T-helper 1 cell (primary cell): ENCODE measurements at places on chromosomes 12 and 14.
A peak's percentile ranks its signal among the peaks of the same experiment; 100 is the strongest.

GRCh38 chr14:105138021-105138541, 30.5 kb downstream of the JAG2 start:
- DNase-seq: no peak

GRCh38 chr12:46578190-46578982, 205.8 kb upstream of the SLC38A2 start:
- no peak for DNase-seq

GRCh38 chr14:52175982-52176502, 91.5 kb upstream of the PTGDR start:
- DNase-seq: no peak

- no peak for DNase-seq
These were observed 836 bp downstream of the PTPN21 start for GRCh38 chr14:88553886-88554456.

- no peak for DNase-seq
These were observed 235.3 kb downstream of the CCDC91 start for GRCh38 chr12:28425526-28425925.

GRCh38 chr14:32896979-32897697, 41.5 kb upstream of the NPAS3 start:
- no peak for DNase-seq

DNA sequence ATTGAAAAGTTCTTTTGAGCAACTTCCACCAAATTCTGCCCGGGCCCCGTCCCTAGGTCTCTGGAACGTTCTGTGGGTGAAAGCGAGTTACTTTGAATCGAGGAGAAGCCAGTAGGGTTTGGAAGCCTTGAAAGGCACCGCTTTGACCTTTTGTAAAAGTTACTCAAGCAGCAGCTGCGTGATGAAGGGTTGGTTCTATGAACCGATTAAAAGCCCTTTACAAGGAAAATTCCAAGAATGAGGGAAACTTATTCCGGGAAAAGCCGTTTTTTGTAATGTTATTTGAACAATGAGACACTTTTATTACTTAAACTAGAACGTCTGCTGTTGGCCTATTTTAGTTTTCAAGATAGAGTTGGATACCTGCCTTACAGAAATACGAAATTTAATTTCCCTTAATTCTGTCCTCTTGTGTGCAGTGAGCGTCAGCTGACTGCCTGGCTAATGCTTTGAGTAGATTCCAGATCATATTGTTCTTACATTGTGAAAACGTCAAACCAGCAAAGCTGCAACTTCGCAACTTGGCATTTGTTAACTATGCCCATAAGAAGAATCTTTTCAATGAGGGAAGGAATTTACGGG, 906 bp downstream of the LARP4 start:
- peak; percentile 22 for DNase-seq

DNA sequence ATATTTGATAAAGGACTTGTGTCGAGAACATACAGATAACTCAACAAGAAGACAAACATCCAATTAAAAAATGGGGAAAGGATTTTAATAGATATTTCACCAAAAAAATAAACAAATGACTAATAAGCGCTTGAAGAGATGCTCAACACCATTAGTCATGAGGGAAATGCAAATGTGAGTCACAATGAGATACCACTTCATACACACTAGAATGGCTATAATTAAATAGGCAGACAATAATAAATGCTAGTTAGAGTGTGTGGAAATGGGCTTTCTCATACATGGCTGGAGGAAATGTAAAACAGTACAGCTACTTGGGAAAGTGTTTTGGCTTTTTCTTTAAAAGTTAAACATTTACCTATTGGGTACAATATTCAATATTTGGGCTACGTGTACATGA, 34.8 kb downstream of the DLK1 start:
- DNase-seq: no peak

DNA sequence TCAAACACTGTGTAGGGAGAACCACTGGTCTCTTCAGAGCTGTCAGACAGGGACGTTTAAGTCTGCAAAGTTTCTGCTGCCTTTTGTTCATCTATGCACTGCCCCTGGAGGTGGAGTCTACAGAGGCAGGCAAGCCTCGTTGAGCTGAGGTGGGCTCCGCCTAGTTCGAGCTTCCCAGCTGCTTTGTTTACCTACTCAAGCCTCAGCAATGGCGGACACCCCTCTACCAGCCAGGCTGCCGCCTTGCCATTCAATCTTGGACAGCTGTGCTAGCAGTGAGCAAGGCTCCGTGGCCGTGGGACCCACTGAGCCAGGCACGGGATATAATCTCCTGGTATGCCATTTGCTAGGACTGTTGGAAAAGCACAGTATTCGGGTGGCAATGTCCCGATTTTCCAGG, 24.6 kb upstream of the YBX3 start:
- no peak for DNase-seq

DNA sequence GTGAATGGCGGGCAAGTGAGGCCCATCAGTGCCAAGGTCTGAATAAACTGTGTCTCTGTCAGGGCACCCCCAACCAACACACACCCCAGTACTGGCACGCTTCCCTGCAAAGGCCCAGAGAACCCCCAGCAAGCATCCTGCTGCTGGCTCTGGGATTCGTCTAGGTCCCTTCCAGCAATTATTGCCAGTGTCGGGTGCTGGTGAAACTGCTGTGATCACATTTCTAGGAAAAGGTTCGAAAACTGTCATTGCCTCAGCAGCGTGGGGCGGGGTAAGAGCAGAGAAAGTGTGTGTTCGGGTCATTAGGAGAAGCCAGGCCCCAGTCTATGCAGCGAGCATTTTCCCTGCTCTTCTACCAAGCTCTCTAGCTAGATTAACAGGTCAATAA, 2.5 kb downstream of the FAM222A start:
- no peak for DNase-seq

GRCh38 chr14:34218881-34219280, 243.2 kb downstream of the SPTSSA start:
- DNase-seq: no peak

DNA sequence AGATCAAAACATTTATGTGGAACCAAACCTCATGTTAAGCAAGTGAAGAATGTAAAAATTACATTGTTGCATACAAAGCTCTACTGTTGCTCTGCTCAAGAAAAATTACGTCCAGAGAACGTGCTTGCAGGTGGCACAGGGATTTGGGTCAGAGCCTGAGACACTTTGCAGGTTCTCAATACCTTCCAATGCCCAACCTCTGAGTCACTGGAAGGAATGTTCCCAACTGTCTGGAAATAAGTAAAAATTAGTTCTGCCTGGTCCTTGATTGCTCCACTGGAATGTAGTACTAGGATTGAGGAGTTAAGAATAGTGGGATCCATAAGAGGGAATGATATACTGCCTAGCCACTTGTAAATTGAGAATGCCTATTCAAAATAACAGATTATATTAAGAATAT, 2.8 kb upstream of the IFNG start:
- DNase-seq: no peak

GRCh38 chr12:115762936-115763335, 514.6 kb downstream of the MED13L start:
- DNase-seq: no peak

DNA sequence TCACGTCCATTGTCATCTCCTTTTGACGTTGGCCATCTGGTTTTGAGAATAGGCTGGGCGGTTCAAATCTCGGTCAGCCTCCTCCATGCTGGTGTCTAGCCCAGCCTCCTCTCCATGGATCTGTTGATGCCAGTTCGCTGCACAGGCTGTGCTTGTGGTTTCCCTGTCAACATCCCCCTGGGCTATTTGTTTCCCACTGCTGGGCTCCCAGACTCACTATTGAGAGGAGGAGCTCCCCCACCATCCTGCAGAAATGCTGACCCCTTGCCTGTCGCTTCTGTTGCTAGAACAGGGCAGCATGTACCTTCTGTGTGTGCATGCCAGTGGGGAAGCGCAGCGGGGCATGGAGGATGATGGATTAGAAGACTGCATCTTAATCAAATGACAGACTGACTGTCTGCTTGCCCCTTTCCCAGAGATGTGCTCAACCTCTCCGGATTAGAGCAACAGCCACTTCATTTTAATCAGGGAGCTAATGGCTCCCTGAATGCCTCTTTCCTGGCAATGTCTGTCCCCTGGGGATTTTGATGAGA, 170.5 kb downstream of the TSPAN9 start:
- no peak for DNase-seq

DNA sequence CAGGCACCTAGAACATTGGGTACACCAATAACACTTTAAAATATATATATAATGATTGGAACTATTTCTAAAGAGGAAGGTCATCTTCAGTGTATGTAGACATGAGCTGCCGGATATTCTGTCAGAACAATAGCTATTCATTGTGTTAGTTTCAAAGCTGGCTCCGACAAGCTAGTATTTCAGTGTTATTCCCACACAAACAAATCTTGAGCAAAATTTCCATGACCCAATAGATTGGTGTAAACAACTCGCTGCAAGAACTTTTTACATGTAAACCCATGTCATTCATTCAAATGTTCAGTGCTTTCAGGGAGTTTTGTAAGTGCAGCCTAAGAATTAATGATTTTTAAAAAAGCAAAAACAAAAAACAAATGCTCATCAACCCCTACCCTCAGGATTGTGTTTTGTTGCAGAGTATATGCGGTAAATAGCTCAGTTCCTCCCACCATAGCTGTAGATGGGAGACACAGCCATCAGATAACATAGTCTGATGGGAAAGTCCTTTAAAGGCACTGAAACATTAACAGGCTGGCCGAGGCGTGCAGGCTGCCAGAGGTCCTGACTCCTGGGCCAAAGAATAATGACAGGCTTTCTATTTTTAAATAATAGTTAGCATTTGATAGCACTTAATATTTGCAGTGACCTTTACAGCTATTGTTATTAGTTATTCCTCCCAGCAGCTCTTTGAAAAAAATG, 150.3 kb upstream of the ARHGAP5 start:
- no peak for DNase-seq

DNA sequence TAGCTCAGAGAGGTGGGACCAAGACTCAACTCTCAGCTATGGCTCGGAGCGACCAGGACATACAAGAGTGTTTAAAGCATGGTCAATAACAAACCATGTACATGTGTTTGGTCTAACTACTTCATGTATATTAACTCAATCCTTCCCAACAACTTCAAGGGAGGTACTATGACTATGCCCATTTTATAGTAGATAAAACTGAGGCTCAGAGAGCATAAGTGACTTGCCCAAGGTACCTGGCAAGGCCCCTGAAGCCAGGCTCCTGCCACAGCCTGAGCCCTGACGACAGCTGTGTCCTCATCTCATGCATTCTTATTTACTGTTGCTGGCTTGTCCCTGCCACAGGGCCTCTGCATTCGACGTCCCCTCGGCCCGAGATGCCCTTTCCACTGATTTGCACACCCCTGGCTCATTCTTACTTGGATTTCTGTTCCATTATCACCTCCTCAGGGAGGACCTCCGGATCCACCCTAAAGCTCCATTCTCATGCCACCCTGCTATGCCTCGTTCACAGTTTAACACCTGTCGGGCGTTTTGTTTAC, 2.6 kb downstream of the TESC start:
- DNase-seq: no peak

DNA sequence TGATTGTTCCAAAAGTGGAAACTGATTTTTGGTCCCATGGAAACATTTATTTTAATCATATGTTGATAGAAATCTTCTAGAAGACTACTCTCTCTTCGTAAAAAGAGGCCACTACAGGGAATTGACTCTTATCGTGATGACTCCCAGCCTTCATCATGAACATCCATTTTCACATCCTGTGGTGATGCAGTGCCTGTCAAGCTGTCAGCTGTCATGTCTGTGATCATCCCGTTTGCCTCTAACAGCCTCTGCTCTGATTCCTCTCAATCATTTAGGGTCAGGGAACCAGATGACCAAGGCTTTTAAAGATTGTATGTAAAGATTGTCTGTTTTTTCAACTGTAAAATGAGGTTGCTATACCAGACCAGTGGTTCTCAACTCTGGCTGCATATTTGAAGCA, 419.0 kb upstream of the MGAT4C start:
- no peak for DNase-seq

GRCh38 chr12:52244615-52244994, 11.6 kb downstream of the KRT7 start:
- DNase-seq: no peak

DNA sequence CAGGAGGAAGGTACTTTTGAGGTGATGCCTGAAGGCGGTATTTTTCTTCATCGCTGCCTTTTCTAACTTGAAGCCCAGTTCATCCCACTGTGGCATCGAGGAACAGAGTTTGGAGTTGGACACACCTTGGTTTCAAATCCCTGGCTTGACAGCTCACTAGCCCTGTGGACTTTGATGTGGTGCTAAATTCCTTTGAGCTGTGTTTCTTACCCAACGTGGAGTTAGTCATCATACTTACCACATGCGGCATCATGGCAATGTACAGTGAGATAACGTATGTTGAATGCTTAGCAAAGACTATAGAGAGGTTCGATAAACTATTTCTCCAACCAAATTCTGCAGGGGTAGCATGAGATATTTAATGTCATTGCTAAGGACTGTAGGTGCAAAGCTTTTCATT, 3.4 kb downstream of the PLEKHG3 start:
- DNase-seq: no peak

DNA sequence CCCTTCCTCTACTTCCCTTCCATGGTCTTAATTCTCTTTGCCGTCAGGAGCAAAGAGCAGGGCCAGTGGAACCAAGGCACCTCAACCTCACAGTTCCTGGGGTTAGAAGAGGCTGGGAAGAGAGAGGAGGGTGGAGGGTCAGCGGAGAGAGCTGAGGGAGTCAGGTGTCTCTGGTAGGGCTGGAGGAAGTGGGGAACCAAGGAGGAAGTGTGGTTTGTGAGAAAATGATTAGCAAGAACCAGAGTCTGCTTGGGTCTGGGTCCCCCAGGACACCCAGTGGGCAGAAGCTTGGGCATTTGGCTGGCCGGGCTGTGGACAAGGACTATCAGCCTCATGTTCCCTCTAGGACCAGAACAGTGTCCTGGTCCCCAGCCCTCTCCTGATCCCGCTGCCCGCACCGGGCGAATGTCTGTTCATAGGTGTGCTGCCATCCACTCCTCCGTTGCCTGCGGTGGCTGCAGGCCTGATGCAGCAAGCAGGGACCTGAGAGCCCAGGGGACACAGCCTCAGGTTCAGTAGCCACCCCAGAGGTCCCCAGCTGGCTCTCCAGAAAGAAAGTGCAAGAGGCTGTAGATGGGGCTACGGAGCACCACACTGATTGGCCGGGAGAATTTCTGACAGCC, 2.3 kb downstream of the HOXC12 start:
- DNase-seq: no peak

- no peak for DNase-seq
These were observed 136.1 kb downstream of the FGD4 start for GRCh38 chr12:32535288-32535999.

DNA sequence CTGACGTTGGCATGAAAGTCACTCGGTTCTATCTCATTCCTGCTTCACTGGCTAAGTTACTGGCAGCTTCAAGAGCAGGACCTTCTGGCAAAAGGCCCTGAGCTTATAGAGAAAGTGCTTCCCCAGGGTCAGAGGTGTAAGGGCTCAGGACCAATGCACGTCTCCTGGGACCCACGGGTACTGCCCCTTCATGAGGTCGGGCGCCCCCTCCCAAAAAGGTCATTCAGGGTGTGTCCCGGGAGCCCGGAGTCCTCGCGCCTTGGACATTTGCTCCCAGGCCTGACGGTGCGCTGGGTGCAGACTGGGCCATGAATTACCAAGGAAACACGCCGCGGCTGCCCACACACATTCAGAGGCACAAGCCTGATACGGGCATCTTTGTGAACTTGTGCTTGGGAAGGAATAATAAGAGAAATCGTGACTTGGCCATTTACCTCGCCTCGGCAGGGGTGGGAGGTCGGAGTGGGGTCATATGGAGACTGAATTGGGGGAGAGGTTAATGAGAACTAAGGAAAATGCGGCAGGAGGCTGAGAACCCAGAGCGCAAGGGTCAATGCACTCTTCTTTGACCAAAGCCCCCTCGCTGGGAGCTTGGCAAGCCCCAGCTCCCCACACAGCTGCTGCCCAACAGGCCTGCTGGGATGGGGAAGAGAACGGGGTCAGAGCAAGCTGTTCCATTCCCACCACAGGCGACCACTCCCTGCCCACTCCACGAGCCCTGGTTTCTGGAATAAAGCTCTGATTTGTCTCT, 15.7 kb upstream of the SLC6A12 start:
- no peak for DNase-seq

- no peak for DNase-seq
These were observed 13.8 kb upstream of the POC1B start for GRCh38 chr12:89539426-89540223.
